ENCODE measurements at places on chromosomes 6 and 20.

DNA sequence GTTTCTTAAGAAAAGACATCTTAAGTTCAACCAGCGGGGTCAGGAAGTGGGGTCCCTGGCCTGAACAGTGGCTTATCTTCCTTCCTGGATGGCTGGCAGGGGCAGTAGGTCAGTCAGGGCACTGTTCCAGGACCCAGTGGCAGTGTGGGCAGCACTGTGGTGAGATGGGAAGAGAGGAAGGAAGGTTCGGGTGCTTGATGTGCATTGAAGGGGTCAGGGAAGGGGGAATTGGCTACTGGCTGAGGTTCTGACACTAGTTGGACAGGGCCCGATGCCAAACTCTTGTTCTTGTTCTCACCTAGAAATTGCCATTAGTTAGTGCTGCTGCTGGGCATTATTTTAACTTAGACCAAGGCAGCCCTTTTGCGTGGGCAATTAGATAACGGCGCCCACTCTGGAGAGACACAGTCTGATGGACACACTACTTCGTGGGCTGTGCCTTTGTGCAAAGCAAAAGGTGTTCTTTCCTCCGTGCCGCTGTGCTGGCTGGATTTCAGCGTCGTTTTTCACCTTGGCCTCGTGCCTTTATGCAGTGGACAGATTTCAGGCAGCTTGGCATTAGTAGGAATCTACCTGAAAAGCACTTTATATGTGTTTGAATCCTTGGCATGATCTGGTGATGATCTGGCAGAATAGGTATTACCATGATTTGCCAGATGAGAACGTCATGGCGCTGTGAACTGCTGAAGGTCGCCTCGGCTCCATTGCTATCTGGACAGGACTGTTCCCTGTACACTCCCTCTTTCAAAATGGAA is 30.3 kb downstream of the UTRN start:
- no peak for DNase-seq

DNA sequence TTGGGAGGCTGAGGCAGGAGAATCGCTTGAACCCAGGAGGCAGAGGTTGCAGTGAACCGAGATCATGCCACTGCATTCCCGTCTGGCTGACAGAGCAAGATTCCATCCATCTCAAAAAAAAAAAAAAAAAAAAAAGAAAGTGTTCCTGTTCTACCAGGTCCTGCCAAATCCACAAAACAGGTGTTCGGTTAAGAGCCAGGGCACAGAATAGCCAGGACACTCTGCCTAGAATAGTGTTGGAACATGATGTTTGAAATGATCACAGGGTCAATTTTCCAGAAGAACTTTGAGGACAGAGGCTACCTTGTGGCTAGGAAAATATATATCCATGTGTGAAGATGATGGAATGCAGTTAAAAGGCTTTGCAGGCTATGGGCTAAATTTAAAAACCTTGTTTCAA is 63.6 kb upstream of the TRAF3IP2 start:
- no peak for DNase-seq

DNA sequence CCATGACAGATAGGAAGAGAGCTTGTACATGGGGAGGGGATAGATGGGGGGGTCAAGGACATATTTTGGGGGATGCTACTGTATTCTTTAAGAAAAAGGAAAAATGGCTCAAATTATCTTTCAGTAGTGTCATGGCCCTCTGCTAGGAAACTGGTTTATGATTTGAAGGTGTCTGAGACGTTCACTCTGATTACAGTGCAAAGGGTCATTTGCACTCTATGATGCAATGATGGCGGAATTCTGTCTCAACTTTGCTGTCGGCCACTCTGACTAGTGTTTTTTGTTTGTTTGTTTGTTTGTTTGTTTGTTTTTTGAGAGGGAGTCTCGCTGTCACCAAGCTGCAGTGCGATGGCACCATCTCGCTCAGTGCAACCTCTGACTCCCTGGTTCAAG is 180.0 kb downstream of the SOX4 start:
- DNase-seq, result no peak

GRCh38 chr6:40409716-40410397 is 177.3 kb downstream of the LRFN2 start:
- DNase-seq, result no peak

- DNase-seq, result no peak
Observed at GRCh38 chr6:22206106-22206505, 90.7 kb downstream of the PRL start.

DNA sequence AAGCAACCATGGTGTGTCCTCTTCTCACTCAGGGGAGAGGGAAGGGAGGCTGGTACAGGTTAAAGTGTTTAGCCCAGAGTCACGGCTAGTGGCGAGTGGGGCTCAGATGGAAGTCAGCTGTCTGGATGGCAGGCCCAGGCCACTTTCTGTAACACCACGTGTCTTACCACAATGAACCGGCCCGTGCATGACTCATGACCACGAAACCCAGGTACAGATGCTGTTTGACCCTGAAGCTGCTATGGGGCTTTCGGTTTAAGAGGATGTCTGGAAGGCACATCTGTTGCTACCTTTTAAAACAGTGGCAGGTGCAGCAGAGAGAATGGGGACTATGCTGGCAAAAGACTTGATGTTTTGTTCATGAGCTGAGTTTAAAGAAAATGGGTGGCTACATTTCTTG is 36.5 kb upstream of the MPC1 start:
- DNase-seq, result no peak

- DNase-seq, result no peak
Observed at GRCh38 chr20:31587545-31588389, 17.3 kb upstream of the ID1 start.

GRCh38 chr20:43987531-43987930 is 72.9 kb downstream of the TOX2 start:
- no peak for DNase-seq

- DNase-seq, result no peak
Observed at GRCh38 chr6:166143011-166143410, 24.6 kb downstream of the TBXT start.

DNA sequence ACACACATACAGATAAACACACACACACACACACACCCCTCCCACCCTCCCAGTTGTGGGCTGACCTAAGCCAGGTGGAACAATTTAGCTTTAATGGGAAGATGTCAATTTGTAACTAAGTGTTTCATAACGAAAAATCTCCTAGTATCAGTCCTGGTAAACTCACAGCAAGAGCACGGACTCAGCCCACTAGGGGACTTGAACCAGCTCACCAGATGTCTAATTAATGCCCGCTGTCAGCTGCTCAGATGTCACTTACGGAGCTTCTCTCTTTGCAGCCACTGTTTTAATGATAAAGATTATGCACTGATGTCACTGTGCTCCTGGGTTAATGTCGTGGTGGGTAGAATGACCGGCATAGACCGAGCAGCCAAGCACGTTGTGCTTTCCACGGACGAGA is 116.6 kb upstream of the INSM1 start:
- DNase-seq, result no peak

DNA sequence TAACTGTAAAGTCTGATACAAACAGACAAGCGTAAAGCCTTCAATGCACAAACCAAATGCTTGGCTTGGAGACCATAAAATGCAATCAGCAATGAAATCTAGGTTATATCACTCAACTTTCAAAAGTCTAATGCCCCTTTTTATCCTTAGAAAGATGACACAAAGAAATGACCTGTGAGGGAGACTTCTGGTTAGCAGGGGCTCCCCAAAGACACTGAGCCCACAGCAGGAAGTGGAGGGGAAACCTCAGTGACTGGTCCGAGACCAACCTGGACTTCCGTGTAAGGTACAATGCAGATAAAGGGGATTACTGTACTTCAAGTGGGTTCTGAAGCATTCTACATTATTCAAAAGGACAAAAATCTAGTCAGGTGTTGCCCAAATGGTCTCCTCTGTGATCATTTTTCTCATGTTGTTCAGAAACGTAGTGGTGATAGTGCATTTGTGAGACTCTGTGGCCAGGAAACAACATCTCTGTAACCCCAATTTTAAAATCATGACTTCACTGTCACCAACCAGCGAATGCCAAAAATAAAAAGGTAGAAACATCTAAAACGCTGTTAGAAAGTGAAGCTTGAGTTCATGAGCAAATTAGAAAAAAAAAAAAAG is 88.2 kb downstream of the HIVEP2 start:
- DNase-seq, result no peak

DNA sequence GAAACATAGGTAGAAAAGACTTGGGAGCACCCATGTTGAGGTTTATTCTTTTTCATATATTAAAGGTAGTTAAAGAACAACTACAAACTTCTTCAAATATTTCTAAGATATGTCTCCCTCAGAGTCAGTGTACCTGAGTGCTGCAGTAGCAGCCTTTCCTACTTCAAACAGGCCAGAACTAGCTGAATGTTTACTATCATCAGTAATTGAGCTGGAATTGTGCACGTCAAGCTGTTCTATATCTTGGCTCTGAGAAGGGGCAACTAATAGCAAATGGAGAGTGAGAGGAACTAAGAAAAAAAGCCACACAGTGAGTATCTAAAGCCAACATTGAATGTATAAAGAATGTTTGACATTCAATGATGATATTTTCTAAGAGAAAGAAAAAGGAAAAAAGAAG is 21.7 kb downstream of the MTCL3 start:
- no peak for DNase-seq

DNA sequence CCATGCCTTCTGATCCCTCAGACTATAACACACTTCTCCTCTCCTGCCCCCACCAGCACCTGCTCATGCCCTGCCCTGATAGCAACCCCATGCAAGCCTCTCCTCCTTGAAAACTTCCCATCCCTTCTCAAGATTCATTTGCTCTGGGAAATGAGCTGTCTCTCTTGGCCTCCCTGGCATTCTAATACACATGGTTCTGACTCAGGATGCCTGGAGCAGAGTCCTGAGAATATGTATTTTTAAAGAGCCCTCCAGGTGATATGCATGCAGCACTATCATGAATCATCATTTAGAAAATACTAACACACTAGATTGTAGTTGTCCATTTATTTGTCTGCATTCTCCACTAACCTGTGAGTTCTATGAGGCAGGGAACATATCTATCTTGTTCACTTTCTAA is 26.6 kb downstream of the HDGFL1 start:
- DNase-seq, result no peak

- DNase-seq, result no peak
Observed at GRCh38 chr20:4153251-4153650, 137.9 kb upstream of the RNF24 start.

- peak; percentile 60 for DNase-seq
Observed at GRCh38 chr6:39225946-39226437, 3.3 kb downstream of the KCNK5 start.

DNA sequence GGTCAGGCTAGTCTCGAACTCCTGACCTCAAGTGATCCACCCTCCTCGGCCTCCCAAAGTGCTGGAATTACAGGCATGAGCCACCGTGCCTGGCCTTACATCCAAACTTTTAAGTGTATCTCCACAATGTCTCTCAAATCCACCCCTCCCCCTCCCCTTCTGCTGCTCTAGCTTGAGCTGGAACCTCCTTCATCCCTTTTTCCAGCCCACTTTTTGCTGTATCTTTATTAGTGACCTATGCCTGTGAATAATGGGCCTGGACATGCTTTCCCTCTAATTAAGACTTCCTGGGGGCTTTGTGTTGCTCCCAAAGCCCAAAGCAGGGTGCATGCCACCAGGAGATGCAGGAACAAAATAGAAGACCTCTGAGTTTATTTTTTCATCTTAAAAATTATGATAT is 26.1 kb downstream of the TNFAIP3 start:
- no peak for DNase-seq

DNA sequence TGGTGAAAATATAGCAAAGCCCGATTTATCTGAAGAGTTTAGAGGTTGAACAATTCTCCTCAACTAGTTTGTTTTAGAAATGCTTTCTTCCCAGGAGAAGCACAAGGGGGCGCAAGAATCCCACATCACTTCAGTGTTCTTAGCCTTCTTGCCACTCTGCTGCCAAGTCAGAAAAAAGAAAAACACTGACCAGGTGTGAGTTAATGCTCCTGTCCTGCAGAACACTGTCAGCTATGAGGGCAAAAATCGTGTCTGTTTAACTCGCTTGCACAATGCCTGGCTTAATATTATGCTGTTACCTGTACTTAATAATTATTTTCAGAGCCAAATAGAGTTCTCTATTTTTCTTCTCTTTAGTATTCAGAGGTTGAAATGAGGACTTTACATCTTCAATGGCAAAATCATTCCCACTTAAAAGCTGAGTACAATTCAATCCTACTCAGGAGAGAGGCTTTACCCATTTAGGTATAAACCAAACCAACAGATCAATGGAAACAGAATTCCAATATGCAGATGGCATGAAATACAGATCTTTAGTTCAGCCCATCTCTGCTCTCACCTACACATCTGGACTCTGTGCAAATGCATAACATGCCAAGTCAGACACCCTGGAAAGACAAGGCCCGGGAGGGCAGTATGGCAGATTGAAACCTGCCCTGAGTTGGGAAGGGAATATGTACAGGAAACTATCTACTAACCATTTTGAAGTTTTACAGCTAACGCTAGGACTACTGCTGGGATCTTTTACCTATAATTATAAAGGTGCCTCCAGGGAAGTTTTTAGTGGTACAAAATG is 71.4 kb upstream of the TULP1 start:
- DNase-seq, result peak; percentile 63

- DNase-seq, result no peak
Observed at GRCh38 chr6:128421788-128422187, 98.6 kb downstream of the PTPRK start.

- DNase-seq, result no peak
Observed at GRCh38 chr6:112839525-112839961, 492.4 kb downstream of the RFPL4B start.

- no peak for DNase-seq
Observed at GRCh38 chr20:1493536-1493935, 2.3 kb upstream of the SIRPB2 start.

DNA sequence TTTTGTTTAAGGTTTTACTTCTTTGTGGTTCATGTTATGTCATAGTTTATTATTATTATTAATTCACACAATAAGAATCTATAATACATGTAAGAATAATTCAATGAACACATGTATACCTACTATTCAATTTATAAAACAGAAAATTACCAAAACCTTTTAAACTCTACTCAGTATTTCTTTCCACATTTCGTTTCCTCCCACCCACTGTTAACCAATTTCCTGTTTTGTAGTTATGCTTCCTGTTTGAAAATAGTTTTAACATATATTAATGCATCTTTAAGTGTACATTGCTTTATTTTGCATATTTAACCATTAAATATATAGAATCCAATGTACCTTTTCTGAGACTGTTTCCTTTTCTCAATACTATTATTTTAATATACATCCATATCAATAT is 397.9 kb upstream of the SPTLC3 start:
- no peak for DNase-seq

DNA sequence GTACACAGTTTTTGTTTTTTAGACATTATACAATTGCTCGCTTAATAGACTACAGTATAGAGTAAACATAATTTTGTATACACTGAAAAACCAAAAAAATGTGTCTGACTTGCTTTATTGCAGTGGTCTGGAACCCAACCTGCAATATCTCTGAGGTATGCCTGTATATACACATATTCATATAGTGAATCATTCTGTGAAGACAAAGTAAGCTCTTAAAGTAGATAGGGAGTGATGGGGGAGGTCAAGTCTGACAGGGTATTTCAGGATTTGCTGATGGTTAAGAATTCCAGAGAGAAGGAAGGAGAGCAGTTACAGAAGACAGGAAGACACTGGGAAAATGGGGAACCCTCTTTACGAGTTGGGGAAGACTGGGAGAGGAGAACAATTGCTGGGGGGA is 417.9 kb downstream of the CD109 start:
- DNase-seq, result no peak

- no peak for DNase-seq
Observed at GRCh38 chr6:126302191-126302590, 37.7 kb upstream of the CENPW start.
